Endodermal cell (in vitro differentiated cells): ENCODE measurements at places on chromosomes 2 and 18. TPM values are rescaled to one million over a fixed set of nuclear protein-coding genes. Genes with fewer than 3 reads are reported as not detected.
A peak's percentile ranks its signal among the peaks of the same experiment; 100 is the strongest.

DNA sequence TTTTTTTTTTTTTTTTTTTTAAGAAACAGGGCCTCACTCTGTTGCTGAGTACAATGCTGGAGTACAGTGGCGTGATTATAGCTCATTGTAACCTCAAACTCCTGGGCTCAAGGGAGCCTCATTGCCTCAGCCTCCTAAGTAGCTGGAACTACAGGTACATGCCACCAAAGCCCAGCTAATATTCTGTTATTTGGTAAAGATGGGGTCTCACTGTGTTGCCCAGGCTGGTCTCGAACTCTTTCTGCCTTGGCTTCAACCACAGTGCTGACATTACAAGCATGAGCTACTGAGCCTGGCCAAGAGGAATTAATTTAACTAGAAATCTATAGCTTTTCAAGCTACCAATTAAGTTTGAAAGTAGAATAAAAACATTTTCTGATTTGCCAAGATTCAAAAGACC is 27.8 kb downstream of the DYM start:
- peaks cover 19% of the 10 kb centered on the region for H3K36me3 ChIP-seq
- H3K27me3 ChIP-seq: no peaks in the 10 kb centered on the region
- no peak overlapping the region for H3K27ac ChIP-seq
- H3K4me1 ChIP-seq: no peaks in the 10 kb centered on the region

- H3K4me1 ChIP-seq: no peaks in the 10 kb centered on the region
- H3K36me3 ChIP-seq: peaks cover 41% of the 10 kb centered on the region
- H3K27ac ChIP-seq: no peak overlapping the region
- H3K4me3 ChIP-seq: no peak overlapping the region
- DNase-seq: no peak
Measured at GRCh38 chr2:131115752-131116151, 10.6 kb downstream of the PLEKHB2 start.

DNA sequence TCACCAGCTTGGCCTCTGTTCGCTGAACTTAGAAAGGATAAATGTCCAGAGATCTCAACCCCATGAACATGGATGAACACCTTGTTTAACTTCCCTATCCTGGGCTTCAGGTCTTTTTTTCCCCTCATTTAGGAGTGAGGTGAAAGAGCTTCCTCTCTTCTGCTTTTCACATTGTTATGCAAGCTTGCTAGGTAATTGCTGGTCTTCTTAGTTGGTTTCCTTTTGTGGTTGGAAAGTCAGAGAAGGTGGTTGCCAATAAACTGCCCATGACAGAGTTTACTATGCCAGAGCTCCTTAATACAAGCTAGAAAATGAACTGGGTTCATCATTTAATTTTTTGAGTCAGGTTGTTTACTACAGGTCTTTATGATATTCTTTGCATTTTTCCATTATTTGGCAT is 16.6 kb downstream of the SLC9A4 start:
- H3K4me1 ChIP-seq: no peaks in the 10 kb centered on the region
- H3K27ac ChIP-seq: no peak overlapping the region
- H3K36me3 ChIP-seq: no peaks in the 10 kb centered on the region
- no peak overlapping the region for H3K4me3 ChIP-seq
- DNase-seq: no peak

DNA sequence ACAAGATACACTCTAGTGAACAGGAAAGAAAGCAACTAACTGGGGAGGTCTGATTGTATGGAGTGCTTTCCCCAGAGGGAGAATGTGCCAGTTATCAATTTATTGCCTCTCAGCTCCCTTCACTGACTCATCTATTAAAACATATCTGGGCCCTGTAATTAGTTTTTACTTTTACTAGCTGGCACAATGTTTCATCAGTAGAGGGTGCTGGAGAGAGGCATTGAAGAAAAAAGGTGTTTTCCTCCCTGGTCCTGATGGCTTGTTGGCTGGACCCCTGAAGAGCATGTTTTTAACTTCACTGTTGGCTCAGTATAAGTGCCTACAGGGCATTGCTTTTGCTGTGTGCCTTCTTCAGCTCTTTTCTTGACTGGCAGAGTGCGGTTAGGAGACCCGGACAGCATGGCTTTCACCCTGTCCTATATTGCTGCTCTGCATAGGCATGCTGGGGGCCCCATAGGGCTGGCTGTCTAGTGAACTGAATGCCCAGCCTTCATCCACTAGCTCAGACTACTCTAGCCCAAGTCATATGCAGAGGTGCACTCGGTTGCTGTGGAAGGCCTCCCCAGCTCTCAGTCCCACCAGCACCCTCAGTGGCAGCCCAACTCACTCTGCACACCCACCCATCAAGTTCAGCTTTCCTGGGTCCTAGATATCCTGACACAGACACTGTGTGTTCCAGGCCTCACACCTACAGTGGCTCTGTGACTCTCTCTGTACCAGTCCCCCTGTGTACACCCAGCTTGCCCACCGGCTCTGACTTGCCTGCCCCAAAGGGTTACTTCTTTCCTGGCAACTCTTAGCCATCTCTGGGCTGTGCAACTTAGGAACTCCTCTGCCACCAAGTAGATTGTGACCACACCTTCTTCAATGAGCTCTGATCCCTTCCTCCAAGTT is 62.3 kb upstream of the ACYP2 start:
- peak; percentile 57 for DNase-seq
- H3K27ac ChIP-seq: no peak overlapping the region
- H3K4me3 ChIP-seq: no peak overlapping the region
- no peaks in the 10 kb centered on the region for H3K27me3 ChIP-seq
- H3K4me1 ChIP-seq: no peaks in the 10 kb centered on the region

DNA sequence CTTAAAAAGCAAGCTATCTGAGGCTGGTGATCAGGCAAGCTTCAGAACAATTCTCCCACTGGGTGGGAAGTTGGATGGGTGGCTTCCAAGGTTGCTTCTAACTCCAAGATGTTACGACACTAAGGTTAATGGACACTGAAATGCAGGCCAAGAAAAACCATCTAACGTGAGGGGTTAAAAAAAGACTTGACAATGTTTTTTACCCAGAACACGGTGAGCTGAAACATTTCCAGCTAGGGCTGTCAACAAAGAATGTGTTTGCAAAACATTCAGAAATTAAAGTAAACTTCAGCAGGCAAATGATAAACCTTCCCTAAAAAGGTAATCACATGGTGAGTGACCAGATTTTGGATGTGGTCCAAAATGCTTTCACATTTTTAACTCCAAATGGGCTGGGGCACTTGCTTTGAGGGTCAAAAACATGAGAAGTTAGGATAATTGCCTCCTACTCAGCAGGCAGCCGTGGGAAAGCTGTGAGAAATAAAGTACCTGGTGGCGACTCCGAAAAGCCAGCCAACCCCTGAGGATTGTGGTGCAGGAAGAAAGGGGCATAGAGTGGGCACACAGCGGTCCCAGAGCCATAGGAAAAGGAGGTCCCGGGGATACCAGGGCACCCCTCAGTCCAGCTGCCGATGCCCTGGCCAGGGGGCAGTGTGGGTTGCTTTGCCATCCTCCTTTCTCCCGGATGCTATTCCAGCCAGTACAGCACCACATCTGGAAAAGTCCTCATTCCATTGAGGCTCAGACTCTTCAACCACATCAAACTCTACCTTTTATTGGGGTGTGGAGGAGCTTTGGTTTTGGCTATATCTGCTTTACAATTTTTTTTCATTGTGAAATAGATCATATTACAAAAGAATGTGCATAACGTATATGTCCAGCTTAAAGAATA is 90.0 kb upstream of the ATL2 start:
- peaks cover 4% of the 10 kb centered on the region for H3K4me1 ChIP-seq
- no peaks in the 10 kb centered on the region for H3K27me3 ChIP-seq
- DNase-seq: no peak
- no peak overlapping the region for H3K27ac ChIP-seq
- no peaks in the 10 kb centered on the region for H3K36me3 ChIP-seq
- no peak overlapping the region for H3K4me3 ChIP-seq

CHST9 gene
- total RNA-seq: 44.1 and 47.5 TPM in 2 replicates

FBXO48 gene
- 0.77 to 1.9 TPM (median 1.5 TPM) in 3 replicates for total RNA-seq

CCDC68 gene
- 0.33 to 1.5 TPM (median 0.80 TPM) in 3 replicates for total RNA-seq

DNA sequence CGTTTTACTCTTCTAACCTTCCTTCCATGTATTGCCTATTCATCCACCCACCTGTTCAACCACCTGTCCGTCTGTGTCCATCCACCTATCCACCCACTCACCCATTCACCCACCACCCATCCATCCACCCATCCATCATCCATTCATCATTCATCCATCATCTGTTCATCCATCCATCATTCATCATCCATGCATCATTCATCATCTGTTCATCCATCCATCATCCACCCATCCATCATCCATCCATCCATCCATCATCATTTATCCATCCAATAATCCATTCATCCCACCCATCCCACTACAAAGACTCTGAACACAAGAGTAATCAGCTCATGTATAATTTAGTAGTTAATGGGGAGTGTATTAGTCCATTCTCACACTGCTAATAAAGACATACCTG is 78.0 kb downstream of the ACOXL start:
- no peaks in the 10 kb centered on the region for H3K4me1 ChIP-seq
- no peak for DNase-seq
- H3K27ac ChIP-seq: no peak overlapping the region
- no peaks in the 10 kb centered on the region for H3K27me3 ChIP-seq
- H3K4me3 ChIP-seq: no peak overlapping the region

GRCh38 chr2:140085674-140086073 is 1305.5 kb upstream of the NXPH2 start:
- H3K27ac ChIP-seq: no peak overlapping the region
- no peaks in the 10 kb centered on the region for H3K27me3 ChIP-seq
- H3K4me3 ChIP-seq: no peak overlapping the region
- DNase-seq: no peak

- H3K4me1 ChIP-seq: no peaks in the 10 kb centered on the region
- H3K36me3 ChIP-seq: no peaks in the 10 kb centered on the region
- H3K4me3 ChIP-seq: no peak overlapping the region
Measured at GRCh38 chr2:187174582-187174981, 273.5 kb downstream of the CALCRL start.

DNA sequence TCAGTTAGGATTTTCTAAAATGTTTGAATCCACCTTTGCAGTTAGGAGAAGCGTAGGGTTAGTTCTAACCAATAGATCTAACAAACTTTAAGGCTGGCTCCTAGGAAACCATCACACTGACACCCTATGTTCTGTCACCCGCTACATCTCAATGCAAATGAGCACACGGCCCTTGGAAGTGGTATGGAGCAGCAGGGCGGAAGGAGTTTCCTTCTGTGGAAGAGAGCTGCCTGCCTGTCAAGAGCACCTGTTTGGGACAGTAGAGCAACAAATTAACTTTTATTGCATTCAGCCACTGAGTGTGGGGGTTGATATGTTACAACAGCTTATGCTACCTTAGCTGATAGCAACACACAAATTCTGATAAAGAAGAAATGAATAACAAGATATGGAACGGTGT is 306.9 kb upstream of the RAB6C start:
- H3K27me3 ChIP-seq: no peaks in the 10 kb centered on the region
- no peaks in the 10 kb centered on the region for H3K4me1 ChIP-seq
- H3K27ac ChIP-seq: no peak overlapping the region
- H3K4me3 ChIP-seq: no peak overlapping the region
- DNase-seq: no peak
- no peaks in the 10 kb centered on the region for H3K36me3 ChIP-seq

GRCh38 chr2:106119074-106119473 is 75.0 kb downstream of the UXS1 start:
- no peaks in the 10 kb centered on the region for H3K4me1 ChIP-seq
- peaks cover 34% of the 10 kb centered on the region for H3K36me3 ChIP-seq
- H3K27ac ChIP-seq: no peak overlapping the region
- no peak overlapping the region for H3K4me3 ChIP-seq

DNA sequence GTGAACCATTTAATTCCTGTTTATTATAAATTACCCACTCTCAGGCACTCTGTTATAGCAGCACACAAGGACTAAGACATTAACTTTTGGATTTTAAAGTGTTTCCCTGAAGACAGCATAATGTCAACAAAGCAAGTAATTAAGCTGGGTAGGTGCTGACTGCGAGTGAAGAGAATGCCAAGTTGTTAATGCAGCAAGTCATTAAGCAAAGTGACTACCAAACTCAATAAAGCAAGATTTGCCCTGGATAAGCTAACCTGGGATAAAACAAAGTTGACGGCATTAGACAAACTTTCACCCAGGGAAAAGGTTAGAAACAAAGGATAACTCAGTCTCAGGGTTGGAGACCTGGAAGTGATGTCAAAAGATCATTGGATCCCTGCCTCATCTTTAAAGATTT is 28.4 kb upstream of the NABP1 start:
- no peak for DNase-seq
- no peaks in the 10 kb centered on the region for H3K27me3 ChIP-seq
- no peaks in the 10 kb centered on the region for H3K36me3 ChIP-seq
- no peaks in the 10 kb centered on the region for H3K4me1 ChIP-seq
- no peak overlapping the region for H3K27ac ChIP-seq
- H3K4me3 ChIP-seq: no peak overlapping the region

GRCh38 chr2:135985826-135986393 is 484 bp upstream of the DARS1 start:
- H3K4me1 ChIP-seq: no peaks in the 10 kb centered on the region
- H3K27me3 ChIP-seq: no peaks in the 10 kb centered on the region
- DNase-seq: no peak
- peak overlapping the region; percentile 30 for H3K27ac ChIP-seq
- peaks cover 28% of the 10 kb centered on the region for H3K36me3 ChIP-seq

DNA sequence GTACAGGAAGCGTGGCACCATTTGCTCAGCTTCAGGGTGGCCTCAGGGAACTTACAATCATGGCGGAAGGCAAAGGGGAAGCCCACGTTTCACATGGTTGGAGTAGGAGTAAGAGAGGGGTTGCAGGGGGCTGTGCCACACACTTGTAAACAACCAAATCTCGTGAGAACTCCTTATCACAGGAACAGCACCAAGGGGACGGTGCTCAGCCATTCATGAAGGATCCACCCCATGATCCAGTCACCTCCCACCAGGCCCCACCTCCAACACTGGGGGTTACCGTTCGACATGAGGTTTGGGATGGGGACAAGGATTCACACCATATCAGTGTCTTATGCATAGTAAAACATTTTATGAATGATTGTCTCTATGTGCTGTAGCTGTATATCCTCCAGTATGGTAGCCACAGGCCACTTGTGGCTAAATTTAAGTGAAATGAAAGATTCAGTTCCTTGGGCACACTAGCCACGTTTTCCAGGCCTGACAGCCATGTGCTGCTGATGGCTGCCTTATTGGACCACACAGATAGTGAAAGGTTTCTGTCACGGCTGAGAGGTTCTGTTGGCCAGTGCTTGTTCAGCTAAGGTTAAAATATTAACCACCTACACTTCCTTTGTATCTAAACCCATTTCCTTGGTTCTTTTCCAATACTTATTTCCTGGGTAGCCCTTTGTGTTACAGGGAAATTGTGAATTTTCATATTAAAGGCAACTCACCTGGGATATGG is 77.3 kb downstream of the AGAP1 start:
- no peaks in the 10 kb centered on the region for H3K27me3 ChIP-seq
- no peak overlapping the region for H3K27ac ChIP-seq
- DNase-seq: no peak
- H3K36me3 ChIP-seq: peaks cover 7% of the 10 kb centered on the region

DNA sequence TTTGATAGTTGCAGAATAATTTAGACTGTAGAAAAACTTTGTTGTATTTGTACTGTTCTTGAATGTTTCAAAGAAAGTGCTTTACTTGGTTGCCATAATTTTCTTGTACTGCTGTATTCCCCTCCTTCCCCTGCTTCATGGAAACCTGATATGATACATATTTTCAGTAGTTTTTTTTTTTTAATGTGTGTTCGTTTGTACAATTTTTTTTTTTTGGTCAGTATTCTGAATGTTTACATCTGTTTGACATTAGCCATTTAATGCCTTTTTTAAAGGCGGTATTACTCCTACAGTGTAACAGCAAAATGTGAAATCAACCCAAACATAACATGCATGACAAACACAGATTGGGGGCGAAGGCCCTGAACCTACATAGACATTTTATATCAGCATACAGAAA is 172.3 kb downstream of the ASXL3 start:
- no peaks in the 10 kb centered on the region for H3K27me3 ChIP-seq
- H3K4me3 ChIP-seq: no peak overlapping the region
- no peak for DNase-seq
- H3K36me3 ChIP-seq: no peaks in the 10 kb centered on the region

WDCP gene
- 18.2 and 20.4 TPM in 2 replicates for total RNA-seq
